ENCODE measurements at places on chromosomes 2 and 18. TPM values are rescaled to one million over a fixed set of nuclear protein-coding genes. Genes with fewer than 3 reads are reported as not detected.

RAB6D gene
- not detected for total RNA-seq

FOXI3 gene
- not detected for total RNA-seq

DOK1 gene
- total RNA-seq = 82.2 TPM

ASPRV1 gene
- 0.53 TPM for total RNA-seq

ITGA6 gene
- 0.51 TPM for total RNA-seq

- H3K27me3 ChIP-seq = no peaks in the 10 kb centered on the region
- DNase-seq = no peak
- H3K36me3 ChIP-seq = no peaks in the 10 kb centered on the region
- H3K4me1 ChIP-seq = no peaks in the 10 kb centered on the region
These were observed 31.4 kb upstream of the CTLA4 start for GRCh38 chr2:203835892-203836800.

DNA sequence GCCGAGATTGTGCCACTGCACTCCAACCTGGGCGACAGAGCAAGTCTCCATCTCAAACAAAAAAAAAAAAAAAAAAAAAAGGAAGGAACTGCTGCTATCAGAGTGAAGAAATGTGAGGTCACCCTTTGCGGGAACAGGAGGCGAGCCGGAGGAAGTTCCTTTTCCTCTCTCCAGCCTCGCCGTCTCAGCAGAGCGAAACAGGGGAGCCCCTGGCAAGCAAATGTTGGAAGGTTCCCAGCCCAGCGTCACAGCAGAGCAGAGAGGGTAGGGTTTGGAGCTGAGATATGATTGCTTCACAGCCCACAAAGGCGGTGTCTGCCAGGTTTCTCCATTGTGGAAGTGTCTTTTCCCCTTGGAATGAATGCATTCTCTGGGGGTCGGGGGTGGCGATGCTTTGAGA is 28.5 kb downstream of the SLC20A1 start:
- no peaks in the 10 kb centered on the region for H3K27me3 ChIP-seq
- H3K4me3 ChIP-seq = no peak overlapping the region
- DNase-seq = no peak
- no peak overlapping the region for H3K27ac ChIP-seq

GRCh38 chr2:41194230-41194629 is 742.3 kb upstream of the SLC8A1 start:
- H3K36me3 ChIP-seq = no peaks in the 10 kb centered on the region
- no peak overlapping the region for H3K4me3 ChIP-seq
- no peak for DNase-seq
